ENCODE measurements at places on chromosomes 11 and 22.
A peak's percentile ranks its signal among the peaks of the same experiment; 100 is the strongest.

- no peak for DNase-seq
Measured at GRCh38 chr22:17098379-17098819, 13.6 kb downstream of the IL17RA start.

DNA sequence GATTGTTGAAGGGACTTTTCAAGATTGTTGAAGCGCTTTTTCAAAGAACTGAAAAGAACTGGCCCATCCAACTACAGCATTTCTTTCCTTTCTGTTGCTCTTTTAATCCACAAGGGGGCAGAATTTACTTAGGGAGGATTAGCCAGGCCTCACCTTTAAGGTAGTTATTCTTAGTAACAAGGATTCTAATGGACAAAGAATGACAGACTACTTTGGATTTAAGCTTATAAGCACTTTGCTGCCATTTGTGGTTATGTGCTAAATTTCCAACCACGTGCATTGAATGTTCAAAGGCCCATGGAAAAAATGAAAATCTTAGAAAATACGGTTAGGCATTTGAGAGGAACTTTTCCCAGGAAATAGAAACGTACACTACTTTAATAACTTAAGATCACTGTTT is 49.5 kb upstream of the HSPA8 start:
- DNase-seq = no peak

DNA sequence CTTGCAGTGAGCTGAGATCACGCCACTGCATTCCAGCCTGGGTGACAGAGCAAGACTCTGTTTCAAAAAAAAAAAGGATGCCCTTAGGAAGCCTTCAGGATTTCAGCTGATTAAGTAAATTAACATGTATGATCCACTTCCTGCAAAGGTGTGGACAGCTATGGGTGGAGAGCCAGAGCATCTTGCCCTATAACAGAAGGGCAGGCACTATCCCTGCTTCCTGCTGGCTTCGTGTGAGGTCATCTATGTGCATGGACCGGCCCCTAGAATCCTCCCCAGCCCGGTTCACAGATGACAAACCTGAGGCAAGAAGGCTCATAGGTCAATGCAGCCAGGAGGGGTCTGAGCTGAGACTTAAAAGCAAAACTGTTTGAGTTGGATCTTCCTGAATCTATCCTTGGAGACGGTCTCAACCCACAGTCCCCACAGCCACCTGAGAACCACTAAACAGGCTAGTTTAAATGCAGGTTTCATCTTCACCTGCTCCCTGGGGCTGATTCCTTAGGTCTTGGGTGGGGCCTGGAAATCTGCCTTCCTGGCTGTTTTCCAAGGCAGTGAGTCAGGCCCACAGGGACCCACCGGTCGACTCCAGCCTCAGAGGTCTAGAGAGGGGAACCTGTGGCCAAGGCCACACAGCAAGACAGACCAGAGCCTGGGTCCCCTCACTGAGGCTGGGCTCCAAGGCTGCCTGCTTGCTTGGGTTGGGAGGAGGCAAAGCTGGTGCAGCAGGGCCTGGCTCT is 55.2 kb upstream of the MPEG1 start:
- no peak for DNase-seq

- DNase-seq = no peak
Measured at GRCh38 chr22:44437216-44438055, 60.6 kb downstream of the RTL6 start.

GRCh38 chr11:85810871-85811611 is at the start of gene SYTL2:
TSS of gene SYTL2 (minus strand) at chr11:85811141. CDS start at chr11:85757725, 53,416 bp downstream.
- DNase-seq = peak; percentile 52

DNA sequence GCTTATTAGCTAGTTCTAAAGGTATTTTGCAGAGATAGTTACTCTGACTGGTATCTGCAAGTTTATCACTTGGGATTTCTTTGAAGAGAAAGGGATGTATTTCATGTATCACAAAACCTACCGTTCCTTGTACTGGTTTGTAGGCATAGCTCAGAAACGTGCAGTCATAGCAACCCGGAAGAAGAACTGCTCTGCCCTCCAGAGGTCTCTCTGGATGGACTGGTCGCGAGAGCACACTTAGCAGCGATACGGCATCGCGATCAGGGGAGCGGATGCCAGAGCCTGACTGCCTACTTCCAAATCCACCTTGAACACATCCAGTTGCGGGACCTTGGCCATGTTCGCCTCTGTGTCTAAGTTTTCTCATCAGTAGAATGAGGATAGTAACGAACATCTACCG is 143.3 kb downstream of the WNT7B start:
- no peak for DNase-seq

GRCh38 chr11:21116009-21116408 is 446.6 kb downstream of the NELL1 start:
- no peak for DNase-seq

GRCh38 chr11:119316016-119316728 is 758 bp downstream of the MCAM start:
- DNase-seq = no peak
